Suppressor macrophage (primary cell): ENCODE measurements at places on chromosomes 5 and 9.

GRCh38 chr9:99253772-99254431, 31.8 kb downstream of the SEC61B start:
- no peak for DNase-seq

- no peak for DNase-seq
These were observed 83.8 kb downstream of the PRDM9 start for GRCh38 chr5:23591250-23591649.

DNA sequence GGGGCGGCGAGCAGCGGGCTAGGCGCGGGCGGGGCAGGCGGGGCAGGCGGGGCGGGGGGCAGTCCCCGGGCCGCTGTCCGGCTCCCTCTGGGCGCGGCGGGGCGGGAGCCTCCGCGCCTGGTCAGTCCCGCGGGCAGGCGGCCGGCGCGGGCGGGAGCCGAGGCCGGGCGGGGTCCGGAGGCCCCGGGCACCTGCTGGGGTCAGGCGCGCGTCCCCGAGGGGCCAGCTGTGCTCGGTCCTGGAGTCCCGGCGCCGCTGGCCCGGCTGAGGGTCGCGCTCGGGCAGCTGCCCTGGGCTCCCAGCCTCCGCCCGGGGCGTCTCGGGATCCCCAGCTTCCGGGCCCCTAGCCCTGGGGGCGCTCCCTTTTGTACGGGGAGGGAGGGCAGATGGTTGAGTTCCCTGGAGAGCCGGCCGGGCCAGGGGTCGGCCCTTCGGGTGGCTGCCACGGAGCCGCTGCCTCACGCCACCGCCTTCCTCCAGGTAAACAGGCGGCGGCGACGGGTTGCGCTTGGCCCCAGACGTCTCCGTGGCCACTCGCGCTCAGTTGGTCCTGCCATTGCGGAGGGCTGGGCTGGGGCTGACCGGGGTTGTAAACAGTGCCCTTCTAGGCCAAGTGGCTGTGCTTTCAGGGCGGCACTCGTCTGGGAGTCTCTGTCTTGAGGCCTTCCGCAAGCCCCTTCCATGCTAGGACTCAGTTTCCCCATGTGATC, 473 bp downstream of the ZBTB34 start:
- no peak for DNase-seq

DNA sequence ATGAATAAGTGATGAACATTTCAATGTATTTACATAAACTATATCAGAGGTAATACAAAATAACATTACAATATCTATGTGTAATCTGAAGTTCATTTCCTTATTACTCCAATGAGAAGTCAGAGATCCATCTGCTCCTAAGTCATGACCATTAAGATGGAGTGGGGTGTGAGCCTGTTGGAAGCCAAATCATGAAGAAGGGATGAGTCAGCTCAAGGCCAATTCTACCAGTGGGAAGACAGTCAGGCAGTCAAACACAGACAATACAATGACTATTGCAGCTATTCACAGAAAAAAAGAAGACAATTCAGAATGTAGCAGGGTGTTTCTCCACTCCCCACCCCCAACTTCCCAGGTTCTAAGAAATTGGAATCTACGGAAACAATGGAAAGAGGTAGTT, 155.0 kb downstream of the NFIB start:
- no peak for DNase-seq

- no peak for DNase-seq
These were observed 8.2 kb downstream of the AP3B1 start for GRCh38 chr5:78286290-78286689.

GRCh38 chr9:86977205-86977835, 30.0 kb upstream of the GAS1 start:
- no peak for DNase-seq

GRCh38 chr5:10111571-10111970, 138.1 kb downstream of the ATPSCKMT start:
- DNase-seq = no peak

- peak; percentile 85 for DNase-seq
These were observed 9.8 kb downstream of the PIK3R1 start for GRCh38 chr5:68225188-68225910.

DNA sequence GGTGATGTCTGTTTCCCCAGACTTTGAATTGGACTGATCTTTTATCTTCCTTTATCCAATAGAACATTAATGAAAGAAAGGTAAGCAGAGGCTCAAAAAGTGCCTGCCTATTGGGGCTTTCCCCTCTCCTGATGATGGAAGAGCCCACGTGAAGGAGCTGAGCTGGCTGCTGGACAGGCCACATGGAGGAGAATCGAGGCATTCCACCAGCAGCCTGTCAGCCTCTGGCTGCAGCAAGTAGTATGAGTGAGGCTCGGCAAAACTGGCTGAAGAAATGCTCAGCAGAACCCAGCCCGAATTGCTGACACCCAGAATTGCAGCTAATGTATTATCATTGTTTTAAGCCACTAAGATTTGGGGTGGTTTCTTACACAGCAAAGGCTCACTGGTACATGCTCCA, 66.5 kb upstream of the STC2 start:
- no peak for DNase-seq
